Fibroblast of lung (primary cell): ENCODE measurements at places on chromosomes 12 and 14. TPM values are rescaled to one million over a fixed set of nuclear protein-coding genes. Genes with fewer than 3 reads are reported as not detected.

The FGF6 gene
- polyA plus RNA-seq: not detected in 2 replicates

The GUCY2C gene
- polyA plus RNA-seq: 0.02 TPM in 1 of 2 replicates, not detected in the other

The RNASE3 gene
- not detected in 2 replicates for polyA plus RNA-seq

The ANP32D gene
- polyA plus RNA-seq: not detected in 2 replicates

The CCDC60 gene
- not detected in 2 replicates for polyA plus RNA-seq

The ABCD2 gene
- polyA plus RNA-seq: 0.03 and 0.14 TPM in 2 replicates

The PLXNC1 gene
- 3.8 and 15.1 TPM in 2 replicates for polyA plus RNA-seq

The TTC5 gene
- polyA plus RNA-seq: 20.3 and 22.4 TPM in 2 replicates

The MIPOL1 gene
- polyA plus RNA-seq: 4.3 and 6.4 TPM in 2 replicates

The HHIPL1 gene
- polyA plus RNA-seq: 1.5 and 1.6 TPM in 2 replicates

DNA sequence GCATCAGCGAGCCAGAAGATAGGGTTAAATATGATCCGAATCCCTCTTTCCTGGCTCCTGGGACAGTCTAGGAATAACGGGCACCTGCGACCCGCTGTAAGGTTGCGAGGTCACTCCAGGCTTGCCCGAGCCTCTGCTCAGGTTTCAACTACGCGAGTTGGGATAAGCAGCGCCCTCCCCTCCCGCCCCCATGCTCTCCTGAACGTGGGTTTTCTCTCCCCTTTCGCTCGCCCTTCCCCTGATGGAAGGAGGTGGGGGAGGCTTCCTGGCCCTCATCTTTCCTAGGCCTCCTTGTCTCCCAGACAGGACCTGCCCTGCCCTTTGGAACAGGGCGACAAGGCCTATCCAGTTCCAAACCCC, 753 bp upstream of the ATP5MC2 start:
- DNase-seq: peak; percentile 35

- no peak for DNase-seq
Observed at GRCh38 chr14:54807428-54807827, 95.2 kb downstream of the GCH1 start.

GRCh38 chr12:102526656-102527055, 46.3 kb upstream of the IGF1 start:
- DNase-seq: peak; percentile 19

DNA sequence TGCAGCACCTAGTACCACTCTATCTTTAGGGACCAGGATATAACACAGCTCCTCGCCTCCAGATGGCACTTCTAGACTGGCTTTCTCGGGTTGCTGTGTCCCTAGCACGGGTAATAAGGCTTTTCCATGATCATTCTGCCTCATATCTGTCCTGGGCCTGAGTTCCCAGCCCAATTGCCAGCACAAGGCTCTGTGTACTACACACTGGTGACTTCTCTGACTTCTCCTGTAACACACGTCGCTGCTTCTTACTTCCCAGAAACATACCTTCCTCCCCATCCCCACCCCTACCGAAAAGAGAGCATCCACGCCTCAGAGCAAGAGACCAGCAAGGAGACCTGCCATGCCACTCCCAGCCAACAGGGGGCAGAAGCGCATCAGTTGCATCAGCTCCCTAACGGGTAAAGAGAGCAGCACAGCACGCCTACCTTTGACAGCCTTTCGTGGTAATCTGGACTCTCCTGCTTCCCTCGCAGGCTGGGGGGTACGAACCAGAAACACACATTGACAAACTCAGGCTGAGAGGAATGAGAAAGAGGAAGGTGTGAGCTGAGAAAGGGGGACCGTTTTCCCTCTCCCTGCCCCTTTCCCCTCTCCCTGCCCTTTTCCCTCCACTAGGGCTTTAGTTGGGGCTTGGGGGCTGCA, 21.2 kb upstream of the ZNF740 start:
- DNase-seq: peak; percentile 77

DNA sequence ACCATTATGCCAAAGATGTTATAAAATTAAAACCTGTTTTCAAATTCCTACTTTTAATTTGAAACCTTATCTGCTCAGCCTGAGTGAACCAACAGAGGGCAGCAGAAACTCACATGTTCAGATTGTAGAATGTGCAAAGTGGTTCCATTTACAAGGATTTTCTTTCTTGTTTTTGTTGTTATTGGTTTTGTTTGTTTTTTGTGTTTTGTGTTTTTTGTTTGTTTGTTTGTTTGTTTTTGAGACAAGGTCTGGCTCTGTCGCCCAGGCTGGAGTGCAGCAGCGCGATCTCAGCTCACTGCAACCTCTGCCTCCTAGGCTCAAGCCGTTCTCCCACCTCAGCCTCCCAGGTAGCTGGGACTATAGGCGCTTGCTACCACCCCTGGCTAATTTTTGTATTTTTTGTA, 22.8 kb upstream of the GARIN2 start:
- peak; percentile 38 for DNase-seq

- DNase-seq: no peak
Observed at GRCh38 chr14:48563489-48563888, 888.1 kb upstream of the MDGA2 start.

- no peak for DNase-seq
Observed at GRCh38 chr12:91332302-91332701, 149.7 kb upstream of the DCN start.

GRCh38 chr14:58265401-58265800, 20.8 kb downstream of the PSMA3 start:
- DNase-seq: no peak

DNA sequence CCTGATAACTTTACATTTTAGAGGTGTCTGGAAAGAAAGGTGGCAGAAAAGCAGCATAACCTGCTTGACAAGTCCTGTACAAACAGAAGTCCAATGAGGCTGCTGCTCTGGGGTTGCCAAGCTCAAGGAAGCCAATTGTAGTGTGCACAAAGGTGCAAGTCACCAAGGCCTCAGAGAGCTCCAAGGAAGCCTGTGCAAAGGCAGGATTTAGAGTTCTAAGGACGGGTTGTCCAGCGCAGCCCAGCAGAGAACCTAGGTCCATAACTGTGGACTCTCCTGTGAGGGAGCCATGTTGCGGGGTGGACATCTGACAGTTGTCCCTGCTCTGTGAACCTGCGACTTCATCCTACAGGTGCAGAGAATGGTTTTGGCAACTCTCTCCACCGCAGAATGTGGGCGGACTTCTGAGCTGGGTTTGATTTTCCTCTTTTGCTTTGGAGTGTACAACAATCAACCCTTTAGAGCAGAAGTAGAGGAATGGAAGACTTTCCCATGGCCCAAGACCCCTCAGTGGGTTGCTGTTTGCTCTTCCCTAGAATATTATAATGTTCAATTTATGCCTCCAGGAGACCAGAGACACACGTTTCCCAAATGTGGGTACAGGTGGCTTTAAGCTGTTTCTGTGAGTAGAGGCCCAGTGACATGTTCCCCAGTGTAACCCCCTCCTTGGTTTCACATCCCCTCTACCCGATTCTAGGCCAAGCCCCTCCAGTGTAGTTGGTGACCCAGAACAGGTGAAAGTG, 81.0 kb downstream of the ETV6 start:
- DNase-seq: no peak

- DNase-seq: peak; percentile 82
Observed at GRCh38 chr12:12612358-12612757, 682 bp downstream of the CREBL2 start.

DNA sequence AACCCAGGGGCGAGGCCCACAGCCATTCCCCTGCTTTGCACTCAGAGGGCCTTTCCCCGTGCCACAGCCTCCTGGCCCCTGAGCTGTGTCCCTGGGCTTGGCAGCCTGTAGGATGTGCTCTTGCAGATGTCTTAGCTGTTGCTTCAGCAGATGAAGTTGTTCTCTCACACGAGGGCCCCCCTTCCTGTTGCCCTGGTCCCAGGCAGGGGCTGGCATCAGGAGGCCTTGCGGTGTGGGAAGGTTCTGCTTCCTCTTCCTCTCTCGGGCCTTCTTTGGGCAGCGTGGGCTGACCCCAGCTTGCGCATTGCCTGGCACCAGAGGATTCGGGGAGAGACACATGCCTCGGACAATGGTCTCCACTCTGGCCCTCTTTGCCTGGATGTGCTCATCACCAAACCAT, 12.7 kb downstream of the PROX2 start:
- DNase-seq: no peak

- DNase-seq: peak; percentile 21
Observed at GRCh38 chr14:61266436-61266835, 14.7 kb downstream of the TMEM30B start.

- DNase-seq: no peak
Observed at GRCh38 chr14:33240466-33240865, 301.8 kb downstream of the NPAS3 start.

- peak; percentile 73 for DNase-seq
Observed at GRCh38 chr12:132610051-132610759, at the start of gene LRCOL1. Gene LRCOL1 (minus strand): TSS chr12:132610582. CDS start chr12:132606251, 4,331 bp downstream.

- no peak for DNase-seq
Observed at GRCh38 chr14:23538785-23539184, 12.8 kb downstream of the ZFHX2 start.

- no peak for DNase-seq
Observed at GRCh38 chr14:74911704-74912103, 11.4 kb downstream of the RPS6KL1 start.
